K562 (cell line): ENCODE measurements at places on chromosomes 2 and 18. TPM values are rescaled to one million over a fixed set of nuclear protein-coding genes. Genes with fewer than 3 reads are reported as not detected.

SCN2A gene
- total RNA-seq, result 0.27 and 0.29 TPM in 2 replicates

CCDC74B gene
- total RNA-seq, result 1.0 and 1.4 TPM in 2 replicates

CLK1 gene
- total RNA-seq, result 29.7 and 29.9 TPM in 2 replicates

NETO1 gene
- total RNA-seq, result not detected in 2 replicates

RFTN2 gene
- total RNA-seq, result not detected in 2 replicates
